ENCODE measurements at places on chromosomes 2 and 18.

GRCh38 chr18:26544451-26544850 is 3.9 kb downstream of the KCTD1 start:
- no peak for DNase-seq

GRCh38 chr2:31038385-31038784 is 99.9 kb downstream of the GALNT14 start:
- DNase-seq: no peak

DNA sequence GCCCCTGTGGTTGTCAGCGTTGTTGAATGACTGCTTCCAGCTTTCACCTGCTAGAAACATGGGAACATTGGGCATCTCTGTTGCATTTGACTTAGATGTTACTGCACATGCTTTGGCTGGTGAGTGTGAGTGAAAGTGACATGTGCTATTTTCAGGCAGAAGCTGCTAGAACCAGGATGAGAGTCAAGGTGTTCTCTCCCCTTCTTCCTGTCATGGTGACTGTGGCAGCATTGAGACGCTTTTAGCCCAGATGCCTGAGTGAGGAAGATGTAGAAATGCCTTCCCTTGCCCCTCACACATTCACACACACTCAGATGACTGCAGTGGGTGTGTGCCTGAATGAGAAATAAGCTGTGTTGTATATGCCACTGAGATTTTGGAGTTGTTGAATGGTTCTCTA is 220.2 kb downstream of the PTPRM start:
- DNase-seq: no peak

- no peak for DNase-seq
These were observed 32.2 kb upstream of the SPOPL start for GRCh38 chr2:138469411-138469810.

DNA sequence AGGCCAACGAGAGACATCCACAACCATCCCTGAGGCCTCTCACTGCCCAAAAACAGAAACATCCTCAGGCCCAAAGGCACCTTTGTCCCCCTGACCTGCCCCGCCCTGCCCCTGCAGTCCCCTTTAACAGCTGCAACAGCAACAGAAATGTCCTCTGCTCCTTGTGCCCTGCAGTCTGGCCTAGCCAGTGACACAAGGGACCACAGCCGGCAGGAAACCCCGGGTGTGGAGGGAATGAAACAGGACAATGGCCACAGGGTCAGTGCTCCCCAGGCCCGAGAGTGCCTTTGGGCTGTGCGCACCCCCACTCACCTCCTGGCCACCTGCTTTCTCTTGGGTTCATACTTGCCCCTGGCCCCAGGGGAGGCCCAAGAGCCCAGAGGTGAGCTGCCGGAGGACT is 35.6 kb downstream of the SNED1 start:
- DNase-seq: no peak

DNA sequence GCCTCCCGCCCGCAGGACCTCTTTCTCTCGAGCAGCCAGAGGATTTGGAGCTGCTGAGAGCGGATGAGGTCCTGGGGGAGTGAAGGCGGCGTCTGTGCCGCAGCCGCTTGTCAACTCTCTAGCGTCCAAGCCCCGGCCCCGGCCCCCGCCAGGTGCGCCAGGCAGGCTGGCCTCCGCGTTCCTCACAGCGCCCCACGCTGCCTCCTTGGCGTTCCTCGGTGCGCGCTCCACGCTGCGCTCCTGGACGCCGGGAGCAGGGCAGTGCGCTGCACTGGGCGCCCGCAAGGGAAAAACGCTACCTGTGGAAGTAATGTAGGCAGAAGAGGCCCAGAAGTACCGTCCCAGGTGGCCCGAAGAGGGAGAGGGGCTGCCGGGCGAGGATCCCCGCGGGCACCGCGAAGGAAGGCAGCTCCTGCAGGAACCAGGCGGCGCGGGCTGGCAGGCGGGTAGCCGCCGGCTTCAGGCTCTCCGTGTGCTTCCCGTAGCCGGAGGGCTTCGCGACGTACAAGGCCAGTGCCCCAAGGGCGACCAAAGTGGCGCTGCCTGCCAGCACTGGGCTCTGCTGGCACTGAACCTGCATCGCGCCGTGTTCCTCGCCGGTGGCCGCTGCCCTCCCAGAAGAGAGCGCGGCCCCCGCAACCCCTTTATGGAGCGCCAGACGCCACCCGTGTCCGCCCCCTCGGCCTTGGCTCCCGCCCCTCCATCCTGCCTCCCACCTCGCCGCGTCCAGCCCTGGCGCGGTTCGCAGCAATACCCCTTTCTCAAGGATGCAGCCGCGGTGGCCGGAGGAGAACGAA is at the start of gene SRD5A2:
TSS of gene SRD5A2 (minus strand) at position 618 of the 797 bp plus-strand sequence. CDS start at position 580, 38 bp downstream.
- no peak for DNase-seq

DNA sequence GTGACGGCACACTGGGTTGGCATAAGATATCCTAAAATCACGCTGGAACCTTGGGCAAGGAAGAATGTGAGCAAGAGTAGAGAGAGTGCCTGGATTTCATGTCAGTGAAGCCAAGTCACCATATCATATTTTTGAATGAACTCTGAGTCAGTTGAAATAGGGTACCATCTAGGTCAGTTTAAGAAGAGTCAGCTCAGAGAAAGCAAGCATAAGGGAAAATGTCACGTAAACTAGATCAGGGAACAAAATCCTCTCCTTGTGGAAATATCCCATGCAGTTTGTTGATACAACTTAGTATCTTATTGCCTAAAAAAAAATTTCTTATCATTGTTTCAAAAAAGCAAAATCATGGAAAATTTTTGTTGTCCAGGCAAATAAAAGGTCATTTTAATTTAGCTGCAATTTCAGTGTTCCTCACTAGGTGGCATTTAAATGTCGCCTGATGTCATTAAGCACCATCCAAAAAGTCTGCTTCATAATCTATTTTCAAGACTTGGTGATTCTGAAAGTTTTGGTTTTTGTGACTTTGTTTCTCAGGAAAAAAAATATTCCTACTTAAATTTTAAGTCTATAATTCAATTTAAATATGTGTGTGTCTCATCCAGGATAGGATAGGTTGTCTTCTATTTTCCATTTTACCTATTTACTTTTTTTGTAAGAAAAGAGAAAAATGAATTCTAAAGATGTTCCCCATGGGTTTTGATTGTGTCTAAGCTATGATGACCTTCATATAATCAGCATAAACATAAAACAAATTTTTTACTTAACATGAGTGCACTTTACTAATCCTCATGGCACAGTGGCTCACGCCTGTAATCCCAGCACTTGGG is 19.6 kb downstream of the RSAD2 start:
- peak; percentile 66 for DNase-seq

GRCh38 chr2:24577481-24577880 is 86.4 kb downstream of the NCOA1 start:
- no peak for DNase-seq

- DNase-seq: no peak
These were observed 42.1 kb upstream of the TAF1B start for GRCh38 chr2:9800975-9801726.

- DNase-seq: no peak
These were observed 110.9 kb downstream of the METTL8 start for GRCh38 chr2:171322928-171323327.

DNA sequence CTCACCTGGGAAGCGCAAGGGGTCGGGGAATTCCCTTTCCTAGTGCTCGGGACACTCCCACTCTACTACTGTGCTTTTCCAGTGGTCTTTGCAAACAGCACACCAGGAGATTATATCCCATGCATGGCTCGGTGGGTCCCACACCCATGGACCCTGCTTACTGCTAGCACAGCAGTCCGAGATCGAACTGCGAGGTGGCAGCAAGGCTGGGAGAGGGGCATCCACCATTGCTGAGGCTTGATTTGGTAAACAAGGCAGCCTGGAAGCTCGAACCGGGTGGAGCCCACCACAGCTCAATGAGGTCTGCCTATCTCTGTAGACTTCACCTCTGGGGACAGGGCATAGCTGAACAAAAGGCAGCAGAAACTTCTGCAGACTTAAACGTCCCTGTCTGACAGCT is 64.7 kb upstream of the CRACDL start:
- no peak for DNase-seq

DNA sequence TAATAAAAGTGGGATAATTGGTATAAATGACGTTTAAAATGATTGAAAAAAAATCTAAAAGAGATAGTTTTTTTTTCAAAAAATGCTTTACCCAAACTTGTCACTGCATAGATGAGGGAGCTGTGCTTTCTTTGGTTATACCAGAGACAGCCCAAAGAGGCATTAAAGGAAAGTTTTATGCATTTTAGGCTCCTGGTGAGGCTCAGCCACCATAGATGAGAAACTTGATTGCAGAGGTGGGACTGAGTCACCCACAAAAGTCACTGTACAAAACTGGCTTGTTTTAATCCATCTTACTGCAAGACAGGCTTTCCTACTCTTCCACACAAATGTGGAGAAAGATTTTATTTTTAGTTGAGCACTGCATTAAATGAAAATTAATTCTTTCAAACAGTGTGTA is 2.4 kb downstream of the SMYD1 start:
- no peak for DNase-seq

DNA sequence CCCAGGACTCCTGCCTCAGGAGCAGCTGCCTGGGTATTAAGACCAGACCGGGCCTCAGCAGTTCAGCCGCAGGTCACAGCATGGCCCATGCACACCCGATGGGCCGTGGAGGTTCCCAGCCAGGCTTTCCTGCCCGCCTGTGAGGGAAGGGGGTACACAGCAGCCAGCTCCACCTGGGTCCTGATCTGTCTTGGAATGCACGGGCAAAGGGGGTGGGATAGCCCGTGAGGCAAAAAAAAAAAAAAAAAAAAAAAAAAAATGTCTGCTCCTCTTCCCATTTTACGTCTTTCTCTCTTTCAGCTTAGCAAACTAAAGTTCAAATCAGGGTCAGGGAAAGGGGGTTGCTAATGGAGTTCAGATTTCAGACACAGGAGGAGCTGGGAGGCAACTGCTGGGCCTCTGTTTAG is 385.2 kb downstream of the TNS1 start:
- no peak for DNase-seq

Measured in muscle of arm (tissue), 14 donors.